ENCODE measurements at places on chromosomes 2 and 18.

DNA sequence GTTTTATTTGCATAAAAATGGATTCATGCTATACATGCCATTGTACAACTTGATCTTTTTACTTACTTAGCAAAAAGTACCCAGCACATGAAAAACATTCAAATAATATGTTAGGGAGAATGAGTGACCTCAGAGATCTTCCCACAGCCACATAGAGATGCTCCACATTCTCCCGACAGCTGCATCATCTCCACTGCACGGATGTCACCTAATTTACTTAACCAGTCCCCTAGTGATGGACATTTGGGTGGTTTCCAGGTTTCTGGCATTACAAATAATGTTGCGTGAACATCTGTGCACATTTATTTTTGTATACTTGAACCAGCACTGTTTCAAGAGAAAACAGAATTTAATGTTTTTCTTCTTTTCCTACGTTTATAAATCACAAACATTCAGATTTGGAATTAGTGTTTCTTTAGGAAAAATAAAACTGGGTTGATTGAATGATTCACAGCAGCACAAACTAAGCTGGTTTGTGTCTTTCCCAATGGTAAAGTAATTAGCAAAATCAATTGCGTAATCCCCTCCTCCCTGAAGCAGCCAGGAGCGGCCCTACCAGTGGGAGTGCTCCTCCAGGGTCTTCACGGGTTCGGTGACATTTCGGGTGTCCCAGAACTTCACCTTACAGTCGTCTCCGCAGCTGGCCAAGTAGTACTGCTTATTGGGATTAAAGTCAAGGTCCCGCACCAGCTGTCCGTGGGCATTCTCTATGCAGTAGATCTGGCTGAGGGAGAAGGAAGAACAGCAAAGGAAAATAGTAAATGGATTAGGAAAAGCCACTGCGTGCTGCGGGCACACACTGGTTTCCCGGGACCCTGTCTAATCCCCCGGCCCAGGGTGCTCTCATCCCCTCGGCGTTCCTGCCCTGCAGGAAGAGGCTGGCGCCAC, 183.9 kb downstream of the EIPR1 start:
- DNase-seq: no peak

- no peak for DNase-seq
Measured at GRCh38 chr2:41940060-41940744, 107.6 kb upstream of the PKDCC start.

DNA sequence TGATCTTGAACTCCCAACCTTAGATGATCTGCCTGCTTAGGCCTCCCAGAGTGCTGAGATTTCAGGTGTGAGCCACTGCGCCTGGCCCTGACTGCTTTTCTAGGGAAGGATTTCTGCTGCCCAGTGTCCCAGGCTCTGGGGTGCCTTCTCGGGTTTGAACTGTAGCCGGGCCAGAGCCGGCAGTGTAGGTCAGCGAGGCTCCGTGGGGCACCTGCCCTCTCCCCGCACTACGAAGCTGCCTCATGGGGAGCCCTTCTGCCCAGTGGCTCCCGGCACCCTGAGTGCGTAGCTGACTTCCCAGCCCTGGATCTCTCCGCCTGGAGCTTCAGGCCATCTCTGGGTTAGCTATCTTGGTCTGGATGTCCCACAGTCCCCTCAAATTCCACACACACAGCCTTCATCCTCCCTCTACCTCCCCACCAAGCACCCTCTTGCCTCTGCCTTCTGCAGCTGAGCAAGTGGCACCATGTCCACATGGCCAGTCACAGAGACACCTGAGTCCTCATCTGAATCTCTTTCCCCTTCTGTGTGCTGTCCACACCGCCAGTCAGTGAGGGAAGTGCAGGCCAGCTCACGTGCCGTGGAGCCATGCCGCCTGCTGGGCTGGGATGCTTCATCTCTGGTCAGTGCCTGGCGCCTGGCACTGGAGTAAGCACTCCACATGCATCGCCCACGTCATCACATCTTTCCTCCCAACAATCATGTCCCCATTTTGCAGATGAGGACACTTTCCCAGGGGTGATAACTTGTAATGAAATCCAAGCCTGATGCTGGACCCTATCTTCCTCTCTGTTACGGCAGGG, 69.2 kb downstream of the EDAR start:
- no peak for DNase-seq

DNA sequence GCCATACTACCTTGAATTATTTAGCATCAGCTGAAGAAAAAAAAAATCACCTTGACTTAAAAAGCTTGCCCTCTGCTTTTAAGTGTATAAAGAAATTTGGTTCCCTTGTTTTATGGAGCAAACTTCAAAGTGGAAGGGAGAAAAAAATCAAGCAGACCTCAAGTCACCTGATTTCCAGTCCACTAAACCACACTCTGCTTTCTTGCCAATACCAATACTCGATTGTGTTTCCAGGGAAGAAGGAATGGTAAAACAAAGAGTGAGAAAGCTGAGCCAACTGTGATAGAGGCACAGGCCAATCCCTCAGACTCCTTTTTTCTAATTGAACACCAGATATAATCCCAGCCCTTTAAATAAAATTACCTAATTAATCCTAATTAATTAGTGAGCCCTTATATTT, 587.3 kb downstream of the ARHGAP15 start:
- no peak for DNase-seq

GRCh38 chr2:16104949-16105668, 164.8 kb downstream of the MYCN start:
- no peak for DNase-seq

DNA sequence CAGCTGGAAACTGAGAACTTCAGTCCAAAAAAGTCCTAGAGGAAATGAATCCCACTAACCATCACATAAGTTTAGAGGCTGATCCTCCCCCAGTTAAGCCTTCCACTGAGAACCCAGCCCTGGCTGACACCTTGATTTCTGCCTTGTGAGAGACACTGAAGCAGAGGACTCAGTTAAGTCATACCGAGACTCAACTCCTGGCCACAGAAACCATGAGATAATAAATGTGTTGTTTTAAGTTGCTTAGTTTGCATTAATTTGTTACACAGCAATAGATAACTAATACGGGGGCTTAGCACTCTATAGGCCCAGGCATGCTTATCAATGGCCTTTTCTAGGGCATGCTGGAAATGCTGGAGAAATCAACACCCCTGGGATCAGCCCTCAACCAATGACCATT, 3.4 kb upstream of the ADD2 start:
- no peak for DNase-seq

DNA sequence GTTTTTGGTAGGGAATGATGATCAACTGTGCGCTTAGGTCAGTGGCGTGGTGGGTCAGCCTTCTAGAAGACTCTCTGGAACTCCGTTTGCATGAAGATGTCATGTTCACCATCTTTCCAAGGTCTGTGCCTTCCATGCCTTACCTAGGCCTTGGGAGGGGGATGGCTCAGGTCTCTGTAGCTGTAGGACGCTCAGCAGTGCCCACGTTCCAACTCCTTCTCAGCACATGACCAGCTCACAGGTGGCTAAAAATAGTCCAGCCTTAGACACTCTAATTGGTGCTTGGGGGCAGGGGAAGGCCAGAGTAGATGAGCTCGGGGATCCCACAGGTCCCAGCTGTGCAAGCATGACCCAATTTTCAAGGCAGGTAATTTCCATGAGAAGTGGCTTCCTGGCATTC, 42.3 kb upstream of the TEX51 start:
- DNase-seq: no peak

DNA sequence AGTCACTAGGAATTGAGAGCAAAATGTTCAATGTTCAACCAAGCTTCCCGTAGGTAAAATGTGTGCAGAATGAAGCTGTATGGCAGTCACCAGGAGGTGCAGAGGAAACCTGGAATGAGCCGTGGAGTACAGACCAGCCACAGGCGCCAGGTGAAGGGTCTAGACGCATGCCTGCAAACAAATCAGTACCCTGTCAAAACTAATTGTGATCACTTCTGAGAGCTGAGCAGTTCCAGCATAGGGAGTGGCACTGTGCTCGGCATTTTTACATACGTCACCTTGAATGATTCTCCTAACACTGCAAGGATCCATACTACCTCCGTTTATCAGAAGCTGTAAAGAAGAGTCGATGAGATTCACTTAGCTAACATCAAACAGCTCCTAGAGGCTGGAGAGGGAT, 346.1 kb upstream of the ID2 start:
- DNase-seq: no peak

DNA sequence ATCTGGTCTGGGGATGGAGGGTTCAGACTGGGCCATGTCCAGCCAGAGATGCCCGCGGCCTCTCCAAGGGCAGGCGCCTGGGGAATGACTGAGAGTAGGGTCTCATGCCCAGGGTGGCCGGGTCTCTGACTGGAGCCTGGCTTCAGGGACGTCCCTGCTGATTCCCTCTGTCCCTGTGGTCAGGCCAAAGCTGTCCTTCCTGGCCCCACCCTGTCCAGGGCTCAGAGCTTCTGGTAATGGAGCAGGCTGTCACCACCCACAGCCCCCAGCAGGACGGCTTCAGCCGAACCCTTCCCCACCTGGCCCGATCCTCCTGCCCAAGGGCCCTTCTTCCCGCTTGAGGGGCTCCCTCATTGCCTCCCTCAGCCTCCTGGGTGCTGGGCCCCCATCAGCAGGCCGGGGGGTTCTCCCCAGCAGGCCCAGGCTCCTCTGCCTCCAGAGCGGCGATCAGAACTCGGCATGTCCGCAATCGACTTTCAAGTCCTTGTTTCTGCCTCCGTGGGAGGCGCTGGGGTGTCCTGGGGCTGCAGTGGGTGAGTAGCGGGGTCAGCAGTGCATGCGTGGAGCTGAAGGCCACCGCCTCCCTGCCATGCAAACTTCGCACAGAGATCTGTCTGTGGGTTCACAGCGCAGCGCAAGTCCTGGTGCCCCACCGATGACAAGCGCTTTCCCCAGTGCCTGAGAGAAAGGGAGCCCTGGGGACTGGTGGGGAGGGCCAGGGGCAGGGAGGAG, 18.3 kb downstream of the RAMP1 start:
- no peak for DNase-seq
